ENCODE measurements at places on chromosomes 16 and 17. TPM values are rescaled to one million over a fixed set of nuclear protein-coding genes. Genes with fewer than 3 reads are reported as not detected.
A peak's percentile ranks its signal among the peaks of the same experiment; 100 is the strongest.

DNA sequence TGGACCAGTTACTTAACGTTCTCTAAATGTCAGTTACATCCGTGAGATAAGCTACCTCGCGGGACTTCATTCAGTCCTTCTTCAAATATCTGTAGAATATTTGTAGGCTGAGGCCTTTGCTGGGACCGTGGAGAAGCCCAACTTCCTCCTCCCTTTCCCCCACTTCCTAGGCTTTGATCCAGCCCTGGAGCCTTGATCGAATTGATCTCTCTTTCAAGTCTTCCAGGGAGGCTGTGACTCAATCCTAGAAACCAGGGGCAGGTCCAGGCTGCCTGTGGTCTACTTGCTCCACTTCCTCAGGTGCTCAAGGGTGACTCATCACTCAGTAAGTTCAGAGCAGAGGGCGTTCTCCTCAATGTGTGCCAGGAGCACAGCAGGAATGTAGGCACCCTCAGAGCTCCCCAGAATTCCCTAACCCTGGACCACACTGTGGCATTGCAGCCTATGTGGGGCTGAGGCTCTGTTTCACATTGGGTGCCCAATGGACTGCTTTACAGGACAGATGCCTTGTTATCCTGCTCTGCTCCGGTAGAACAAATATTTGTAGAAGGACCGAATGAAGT is 11.2 kb upstream of the CEP20 start:
- peak; percentile 23 for DNase-seq

DNA sequence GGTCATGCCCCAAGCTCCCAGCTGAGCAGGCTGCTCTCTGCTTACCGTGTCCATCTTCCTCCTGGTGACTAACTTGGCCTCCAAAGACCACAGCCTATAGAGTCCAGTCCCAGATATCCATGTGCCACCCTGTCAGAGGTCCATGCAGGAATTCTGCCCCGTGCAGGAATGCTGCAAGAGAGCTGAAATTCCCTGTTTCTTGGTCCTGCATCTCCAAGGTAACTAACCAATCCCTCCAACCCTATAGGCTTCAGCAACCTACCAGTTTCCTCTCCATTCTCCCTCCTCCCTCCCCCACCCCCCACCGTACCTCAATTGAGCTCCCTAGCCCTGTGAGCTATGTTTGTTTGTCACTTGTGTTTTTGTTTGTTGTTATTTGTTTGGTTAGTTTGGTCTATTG is 9.6 kb upstream of the MKS1 start:
- no peak for DNase-seq

- DNase-seq, result no peak
Observed at GRCh38 chr17:5100832-5101231, 10.8 kb downstream of the ZNF232 start.

DNA sequence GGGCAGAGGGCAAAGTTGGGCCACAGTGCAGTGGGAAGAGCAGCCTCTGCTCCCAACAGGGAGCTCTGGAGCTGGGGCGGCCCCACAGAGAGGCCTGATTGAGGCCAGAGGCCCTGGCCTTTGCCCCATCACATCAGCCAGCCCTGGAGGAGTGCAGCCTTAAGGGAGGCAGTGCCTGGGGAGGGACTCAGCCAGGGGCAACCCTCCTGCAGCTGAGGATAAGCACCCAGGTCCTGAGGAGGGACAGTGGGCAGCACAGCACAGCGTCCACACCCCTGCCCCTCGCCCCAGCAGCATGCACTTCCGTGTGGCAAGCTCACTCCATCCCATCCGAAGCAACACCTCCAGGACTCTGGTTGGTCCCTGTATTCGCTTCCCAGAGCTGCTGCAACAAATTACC is 61.9 kb upstream of the CBX4 start:
- no peak for DNase-seq

GRCh38 chr17:64773386-64773835 is 111.3 kb upstream of the SMURF2 start:
- no peak for DNase-seq

- DNase-seq, result no peak
Observed at GRCh38 chr16:89290887-89291286, 73.4 kb downstream of the ZNF778 start.

GRCh38 chr17:72661945-72662826 is 430.3 kb downstream of the SLC39A11 start:
- DNase-seq, result no peak

GRCh38 chr17:60720763-60721531 is 43.3 kb downstream of the BCAS3 start:
- DNase-seq, result peak; percentile 70

- peak; percentile 63 for DNase-seq
Observed at GRCh38 chr17:29292992-29293889, 707 bp downstream of the NUFIP2 start.

- DNase-seq, result no peak
Observed at GRCh38 chr16:5917436-5918195, 820.0 kb upstream of the EEF2KMT start.

- no peak for DNase-seq
Observed at GRCh38 chr16:49743203-49743464, 112.8 kb downstream of the ZNF423 start.

GRCh38 chr16:86525696-86526095 is 15.4 kb downstream of the FOXF1 start:
- DNase-seq, result no peak

- DNase-seq, result no peak
Observed at GRCh38 chr16:11359370-11359769, 14.1 kb downstream of the RMI2 start.

DNA sequence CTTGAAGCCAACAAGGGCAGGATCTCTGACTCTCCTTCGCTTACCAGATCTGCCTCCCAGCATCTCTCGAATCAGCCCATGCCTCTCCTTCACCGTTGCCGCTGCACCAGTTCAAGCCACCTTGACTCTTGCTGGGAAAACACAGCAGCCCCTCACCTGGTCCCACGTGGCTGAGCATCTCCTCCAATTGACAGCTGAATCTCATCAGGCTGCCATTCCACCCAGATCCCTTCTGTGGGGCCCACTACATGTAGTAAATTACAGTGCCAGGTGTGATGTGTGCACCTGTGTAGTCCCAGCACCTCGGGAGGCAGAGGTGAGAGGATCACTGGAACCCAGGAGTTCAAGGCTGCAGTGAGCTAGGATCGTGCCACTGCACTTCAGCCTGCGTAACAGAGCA is 37.8 kb upstream of the C16orf78 start:
- no peak for DNase-seq

GRCh38 chr17:41812381-41813151 is at the start of gene FKBP10:
Gene FKBP10, plus strand, starts transcription at chr17:41813004. Its CDS starts 31 bp downstream, at chr17:41813035.
- peak; percentile 79 for DNase-seq

- no peak for DNase-seq
Observed at GRCh38 chr17:78882540-78883088, 20.4 kb downstream of the CEP295NL start.

DNA sequence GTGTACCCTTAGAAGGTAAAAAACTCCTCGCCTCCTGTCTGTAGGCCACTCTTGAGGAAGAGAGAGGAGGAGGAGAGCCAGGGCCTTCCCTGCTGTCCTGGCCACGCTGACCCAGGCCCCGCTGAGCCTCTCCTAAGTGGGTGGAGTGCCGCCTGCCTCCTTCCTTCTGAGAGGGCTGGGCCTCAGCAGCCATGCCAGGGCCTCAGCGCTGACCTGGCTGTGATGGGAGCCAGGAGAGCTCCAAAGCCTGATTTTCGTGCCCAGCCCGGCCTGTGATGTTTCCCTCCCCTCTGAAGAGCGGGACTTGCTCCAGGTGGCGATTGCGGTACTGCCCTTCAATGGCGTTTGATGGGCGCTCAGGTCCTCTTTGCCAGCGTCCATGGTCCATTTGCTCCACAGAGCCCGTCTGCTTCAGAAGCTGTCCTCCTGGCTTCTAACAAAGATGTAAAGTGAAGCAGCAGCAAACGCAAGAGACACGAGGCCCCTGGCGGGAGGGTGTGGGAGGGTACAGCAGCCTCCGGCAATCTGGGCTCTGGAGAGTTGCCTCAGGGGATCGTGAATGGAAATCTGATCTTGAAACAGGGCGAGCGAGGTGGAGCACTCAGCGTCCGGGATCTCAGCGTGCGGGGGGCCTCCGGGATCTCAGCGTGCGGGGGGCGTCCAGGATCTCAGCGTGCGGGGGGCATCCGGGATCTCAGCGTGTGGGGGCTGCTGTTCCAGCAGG is 93.5 kb downstream of the NPIPB11 start:
- no peak for DNase-seq

DNA sequence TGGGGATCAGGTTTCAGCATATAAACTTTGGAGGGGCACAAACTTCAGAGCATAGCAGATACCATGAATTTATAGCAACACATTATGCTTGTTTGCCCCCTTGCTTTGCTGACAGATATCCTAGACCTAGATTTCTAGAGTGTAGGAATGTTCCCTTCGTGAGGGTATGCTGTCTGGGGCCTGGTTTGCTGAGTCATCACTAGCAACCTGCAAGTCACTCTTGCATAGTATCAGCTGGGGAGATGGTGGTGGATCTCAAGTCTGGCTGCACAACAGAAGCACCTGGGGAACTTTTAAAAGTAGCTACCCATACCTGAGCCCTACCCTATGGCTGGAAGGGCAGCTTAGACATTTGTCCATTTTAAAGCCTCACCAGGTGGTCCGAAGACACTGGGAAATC is 22.3 kb upstream of the HSBP1 start:
- no peak for DNase-seq

Gene CLDN7
- 1.0 TPM for total RNA-seq

Gene MT1A
- total RNA-seq, result not detected

Gene ULK2
- 23.9 TPM for total RNA-seq

Gene CRISPLD2
- total RNA-seq, result 0.13 TPM

Gene HS3ST3B1
- total RNA-seq, result 2.8 TPM

Gene SMTNL2
- not detected for total RNA-seq

Gene LSM12
- 22.5 TPM for total RNA-seq

Gene ODAD4
- total RNA-seq, result 0.25 TPM

Data from dermis microvascular lymphatic vessel endothelial cell (primary cell).